Naive thymus-derived CD4-positive, alpha-beta T cell (primary cell): ENCODE measurements at places on chromosomes 16 and 17. TPM values are rescaled to one million over a fixed set of nuclear protein-coding genes. Genes with fewer than 3 reads are reported as not detected.
A peak's percentile ranks its signal among the peaks of the same experiment; 100 is the strongest.

Gene HLF
- 0.18 TPM for polyA plus RNA-seq

Gene ZNF286A
- 16.3 TPM for polyA plus RNA-seq

Gene SLC16A13
- 3.5 TPM for polyA plus RNA-seq

DNA sequence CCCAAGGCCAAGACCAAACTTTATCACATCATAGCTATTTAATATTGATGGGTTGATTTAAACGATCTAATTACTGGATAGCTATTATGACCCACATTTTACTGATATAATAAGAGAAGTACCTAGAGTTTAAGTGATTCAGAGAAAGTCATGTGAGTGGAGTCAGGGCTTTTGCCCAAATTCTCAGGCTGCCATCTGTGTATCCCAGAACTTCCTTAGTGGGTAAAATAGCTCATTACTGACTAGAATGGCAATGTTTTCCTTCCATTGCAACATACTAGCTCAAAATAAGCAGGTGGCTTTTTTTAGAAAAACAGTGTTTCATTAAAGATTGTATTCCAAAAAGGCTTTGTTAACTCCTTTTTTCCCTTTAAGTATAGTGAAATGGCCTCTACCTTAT lies 113.9 kb upstream of the MAF start:
- no peaks in the 10 kb centered on the region for H3K27me3 ChIP-seq
- H3K4me3 ChIP-seq: no peak overlapping the region
- no peaks in the 10 kb centered on the region for H3K4me1 ChIP-seq
- DNase-seq: no peak
- H3K27ac ChIP-seq: no peak overlapping the region

GRCh38 chr16:85401370-85401916 lies 211.7 kb upstream of the GSE1 start:
- no peaks in the 10 kb centered on the region for H3K27me3 ChIP-seq
- no peak for DNase-seq

- no peaks in the 10 kb centered on the region for H3K4me1 ChIP-seq
- H3K36me3 ChIP-seq: peaks cover 19% of the 10 kb centered on the region
- H3K27ac ChIP-seq: no peak overlapping the region
- H3K4me3 ChIP-seq: no peak overlapping the region
- no peaks in the 10 kb centered on the region for H3K27me3 ChIP-seq
Observed at GRCh38 chr16:72112906-72113615, 19.4 kb downstream of the DHX38 start.

DNA sequence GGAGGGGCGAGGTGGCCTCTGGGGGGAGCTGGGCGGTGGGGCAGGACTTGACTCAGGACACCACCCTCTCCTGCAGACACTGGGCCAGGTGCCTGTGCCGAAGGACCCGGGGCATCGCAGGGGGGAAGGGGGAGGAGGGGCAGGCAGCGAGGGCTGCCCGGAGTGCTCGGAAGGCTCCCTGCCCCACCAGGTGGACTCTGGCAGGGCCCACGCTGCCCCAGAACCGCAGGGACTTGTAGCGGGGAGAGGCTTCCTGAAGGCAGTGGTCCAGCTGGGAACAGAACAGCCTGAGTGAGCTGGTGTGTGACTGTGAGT lies 4.4 kb upstream of the HCRT start:
- H3K36me3 ChIP-seq: no peaks in the 10 kb centered on the region
- peaks cover 23% of the 10 kb centered on the region for H3K4me1 ChIP-seq
- DNase-seq: no peak
- no peaks in the 10 kb centered on the region for H3K27me3 ChIP-seq

DNA sequence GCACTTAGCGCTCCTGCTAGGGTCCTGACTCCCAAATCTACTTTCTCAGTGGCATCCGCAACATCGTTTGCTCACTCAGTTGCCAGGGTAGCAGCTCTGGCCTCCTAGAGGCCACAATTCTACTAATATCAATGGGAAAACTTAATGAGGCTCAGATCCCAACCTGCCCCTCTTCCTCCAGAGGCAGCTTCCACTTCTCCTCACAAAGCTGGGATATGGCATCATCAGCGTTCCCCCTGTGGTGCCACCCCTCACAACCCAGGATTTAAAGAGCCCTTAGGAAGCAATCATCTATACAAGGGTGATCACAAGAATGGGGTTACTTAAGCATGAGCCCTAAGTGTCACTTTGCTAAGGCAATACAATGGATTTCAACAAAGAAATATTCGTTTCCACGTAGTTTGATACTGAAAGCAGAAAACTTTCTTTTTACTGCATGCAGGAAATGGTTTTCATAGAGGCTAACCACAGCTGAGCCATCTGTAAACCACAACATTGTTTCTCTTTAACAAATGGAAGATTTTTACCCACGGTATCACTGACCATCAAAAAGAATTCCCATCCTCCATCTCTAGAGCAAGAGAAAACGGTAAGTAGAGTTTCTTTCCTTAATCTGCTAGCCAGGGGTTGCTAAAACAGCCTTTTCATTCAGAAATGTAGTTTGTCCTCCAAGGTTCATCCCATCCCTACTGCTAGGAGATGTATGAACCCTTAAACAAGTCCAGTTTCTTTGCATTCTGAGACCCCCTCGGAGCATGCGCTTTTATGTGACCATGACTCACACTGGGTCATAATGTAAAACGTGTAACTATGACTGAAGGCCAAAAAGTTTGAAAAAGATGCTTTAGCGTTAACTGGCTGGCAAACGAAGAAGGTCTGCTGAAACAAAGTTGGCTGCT lies 68.3 kb upstream of the BCAR1 start:
- no peaks in the 10 kb centered on the region for H3K27me3 ChIP-seq
- H3K4me1 ChIP-seq: peaks cover 19% of the 10 kb centered on the region
- peak overlapping the region; percentile 52 for H3K4me3 ChIP-seq
- no peaks in the 10 kb centered on the region for H3K36me3 ChIP-seq
- DNase-seq: peak; percentile 22

DNA sequence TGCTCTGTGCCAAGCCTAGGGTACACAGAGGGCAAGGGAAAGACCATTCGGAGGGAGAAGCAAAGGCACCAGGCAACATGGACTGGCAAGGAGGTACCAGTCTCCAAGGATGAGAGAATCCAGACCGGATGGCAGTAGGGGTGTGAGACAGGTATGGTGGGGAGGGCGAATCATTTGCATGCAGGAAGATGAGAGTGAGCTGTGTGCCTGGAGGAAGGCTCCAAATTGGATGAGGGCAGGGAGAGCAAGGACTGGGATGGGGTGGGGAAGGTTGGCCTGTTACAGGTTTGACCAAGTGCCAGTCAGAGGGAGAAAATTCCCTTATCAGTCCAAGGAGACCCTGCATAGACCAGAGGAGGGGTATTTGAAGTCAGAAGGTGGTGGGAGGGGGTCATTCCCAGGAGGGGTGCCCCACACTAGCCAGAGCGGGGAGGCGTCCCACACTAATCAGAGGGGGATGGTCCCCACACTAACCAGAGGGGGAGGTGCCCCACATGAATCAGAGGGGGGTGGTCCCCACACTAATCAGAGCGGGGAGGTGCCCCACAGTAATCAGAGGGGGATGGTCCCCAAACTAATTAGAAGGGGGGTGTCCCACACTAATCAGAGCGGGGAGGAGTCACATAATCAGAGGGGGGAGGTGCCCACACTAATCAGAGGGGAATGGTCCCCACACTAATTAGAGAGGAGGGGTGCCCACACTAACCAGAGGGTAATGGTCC lies 737 bp downstream of the CANT1 start:
- no peaks in the 10 kb centered on the region for H3K36me3 ChIP-seq
- H3K27ac ChIP-seq: peak overlapping the region; percentile 86
- peak overlapping the region; percentile 86 for H3K4me3 ChIP-seq
- peaks cover 45% of the 10 kb centered on the region for H3K4me1 ChIP-seq
- DNase-seq: no peak
- no peaks in the 10 kb centered on the region for H3K27me3 ChIP-seq

DNA sequence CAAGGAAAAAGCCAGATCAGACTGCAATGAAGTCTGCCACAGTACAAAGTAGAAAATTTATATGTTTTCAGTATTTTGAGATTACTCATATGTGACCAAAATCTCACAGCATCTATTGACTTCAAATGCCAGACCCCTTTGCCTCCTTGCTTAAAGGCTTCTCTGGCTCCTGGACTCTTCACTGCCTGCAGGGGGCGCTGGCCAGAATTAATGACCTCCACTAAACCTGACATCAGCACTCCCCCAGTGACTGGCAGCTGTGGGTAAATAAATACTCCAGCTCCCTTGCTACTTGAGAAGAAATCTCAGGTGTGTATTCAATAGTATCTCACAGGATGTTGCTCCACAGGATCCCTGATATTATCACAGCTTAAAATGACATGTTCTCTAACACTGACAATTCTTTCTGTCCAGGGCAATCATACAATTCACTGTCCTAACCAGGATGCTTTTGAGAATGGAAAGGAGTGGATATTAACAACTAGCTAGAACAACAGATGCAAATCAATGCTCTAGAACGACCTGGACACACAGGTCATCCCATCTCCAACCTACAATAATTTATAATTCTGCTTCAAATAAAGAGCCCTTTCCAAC lies 4.0 kb downstream of the BECN1 start:
- H3K27me3 ChIP-seq: no peaks in the 10 kb centered on the region
- DNase-seq: peak; percentile 32
- peak overlapping the region; percentile 40 for H3K27ac ChIP-seq
- no peak overlapping the region for H3K4me3 ChIP-seq

- no peak for DNase-seq
- no peaks in the 10 kb centered on the region for H3K36me3 ChIP-seq
- no peak overlapping the region for H3K27ac ChIP-seq
- H3K4me3 ChIP-seq: no peak overlapping the region
- H3K27me3 ChIP-seq: no peaks in the 10 kb centered on the region
- H3K4me1 ChIP-seq: peaks cover 14% of the 10 kb centered on the region
Observed at GRCh38 chr16:80720804-80721371, 83.5 kb downstream of the CDYL2 start.

- no peaks in the 10 kb centered on the region for H3K4me1 ChIP-seq
- no peak for DNase-seq
- H3K4me3 ChIP-seq: no peak overlapping the region
- H3K27ac ChIP-seq: no peak overlapping the region
Observed at GRCh38 chr16:78690510-78690909, 591.1 kb downstream of the WWOX start.
